ENCODE measurements at places on chromosomes 13 and 19.

DNA sequence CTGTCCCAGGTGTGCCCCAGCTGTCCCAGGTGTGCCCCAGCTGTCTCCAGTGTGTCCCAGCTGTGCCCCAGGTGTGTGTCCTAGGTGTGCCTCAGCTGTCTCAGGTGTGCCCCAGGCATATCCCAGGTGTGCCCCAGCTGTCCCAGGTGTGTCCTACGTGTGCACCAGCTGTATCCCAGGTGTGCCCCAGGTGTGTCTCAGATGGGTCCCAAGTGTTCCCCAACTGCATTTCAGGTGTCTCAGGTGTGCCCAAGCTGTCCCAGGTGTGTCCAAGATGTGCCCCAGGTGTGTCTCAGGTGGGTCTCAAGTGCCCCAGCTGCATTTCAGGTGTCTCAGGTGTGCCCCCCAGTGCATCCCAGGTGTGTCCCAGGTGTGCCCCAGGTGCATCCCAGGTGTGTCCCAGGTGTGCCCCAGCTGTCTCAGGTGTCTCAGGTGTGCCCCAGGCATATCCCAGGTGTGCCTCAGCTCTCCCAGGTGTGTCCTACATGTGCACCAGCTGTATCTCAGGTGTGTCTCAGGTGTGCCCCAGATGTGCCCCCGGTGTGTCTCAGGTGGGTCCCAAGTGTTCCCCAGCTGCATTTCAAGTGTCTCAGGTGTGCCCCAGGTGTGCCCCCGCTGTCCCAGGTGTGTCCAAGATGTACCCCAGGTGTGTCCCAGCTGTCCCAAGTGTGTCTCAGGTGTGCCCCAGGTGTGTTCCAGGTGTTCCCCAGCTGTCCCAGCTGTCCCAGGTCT, 1.3 kb upstream of the GRK1 start:
- DNase-seq: no peak

DNA sequence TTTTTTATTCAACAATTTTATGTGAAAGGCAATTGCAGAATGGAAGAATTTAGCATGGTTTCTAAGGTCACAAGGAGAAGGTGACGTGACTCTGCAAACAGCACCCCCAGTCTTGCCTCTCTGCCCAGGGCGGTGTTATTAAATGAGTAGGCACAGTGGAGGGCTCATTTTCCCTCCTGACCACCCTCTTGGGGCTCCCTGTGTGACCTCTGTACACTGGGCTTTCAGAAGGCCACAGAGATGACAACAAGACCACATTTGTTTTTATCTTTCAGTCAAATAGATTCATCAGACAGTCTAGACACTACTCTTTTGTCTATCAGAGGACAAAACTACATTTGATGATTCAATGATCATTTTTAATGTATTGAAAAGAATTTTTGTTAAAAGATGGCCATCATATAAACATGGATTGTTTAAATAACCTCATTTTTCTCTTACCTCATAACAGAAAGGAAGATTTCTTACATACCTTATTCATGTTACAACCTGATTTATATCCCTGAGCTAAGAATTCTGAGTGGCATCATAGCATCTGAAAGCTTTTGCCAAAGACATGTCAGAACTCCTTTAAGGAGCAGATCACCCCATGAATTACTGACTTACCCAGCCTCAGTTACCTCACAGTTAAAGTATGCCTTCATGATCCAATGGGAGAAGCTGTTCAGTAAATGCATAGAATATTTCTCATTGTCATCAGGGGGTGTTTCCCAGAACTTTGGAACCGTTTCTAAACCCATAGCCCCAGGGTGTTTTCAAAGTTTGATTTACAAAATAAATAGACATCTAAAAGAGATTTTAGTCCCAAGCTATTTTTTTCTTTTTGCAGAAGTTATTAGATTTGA, 184.0 kb upstream of the RFC3 start:
- no peak for DNase-seq

- DNase-seq: no peak
Measured at GRCh38 chr13:71632206-71632605, 234.8 kb downstream of the DACH1 start.

DNA sequence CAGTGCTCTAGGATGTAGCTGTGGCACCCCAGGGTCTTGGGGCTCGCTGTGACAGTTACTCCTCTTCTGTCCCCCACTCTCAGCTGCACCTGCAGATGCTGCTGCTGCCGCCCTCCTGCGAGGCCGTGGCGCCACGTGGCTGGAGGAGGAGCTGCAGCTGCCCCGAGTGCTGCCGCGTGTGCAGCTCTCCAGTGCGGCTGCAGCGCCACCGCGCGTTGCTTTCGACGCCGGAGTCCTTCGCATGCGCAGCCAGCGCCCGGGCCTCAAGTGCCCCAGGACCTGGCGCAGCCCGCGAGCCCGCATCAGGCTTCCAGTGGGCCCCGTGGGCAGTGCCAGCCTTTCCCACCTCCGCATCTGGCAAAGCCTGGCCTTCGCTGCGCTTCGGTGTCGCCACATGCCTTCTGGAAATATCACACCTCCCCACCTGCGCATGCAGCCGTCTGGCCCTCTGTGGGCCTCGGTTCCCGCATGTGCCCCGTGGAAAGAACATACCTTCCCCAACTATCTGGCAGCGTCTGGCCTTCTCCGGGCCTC, 692 bp upstream of the ZNF580 start:
- no peak for DNase-seq

GRCh38 chr13:91894316-91894715, 495.9 kb downstream of the GPC5 start:
- DNase-seq: no peak

DNA sequence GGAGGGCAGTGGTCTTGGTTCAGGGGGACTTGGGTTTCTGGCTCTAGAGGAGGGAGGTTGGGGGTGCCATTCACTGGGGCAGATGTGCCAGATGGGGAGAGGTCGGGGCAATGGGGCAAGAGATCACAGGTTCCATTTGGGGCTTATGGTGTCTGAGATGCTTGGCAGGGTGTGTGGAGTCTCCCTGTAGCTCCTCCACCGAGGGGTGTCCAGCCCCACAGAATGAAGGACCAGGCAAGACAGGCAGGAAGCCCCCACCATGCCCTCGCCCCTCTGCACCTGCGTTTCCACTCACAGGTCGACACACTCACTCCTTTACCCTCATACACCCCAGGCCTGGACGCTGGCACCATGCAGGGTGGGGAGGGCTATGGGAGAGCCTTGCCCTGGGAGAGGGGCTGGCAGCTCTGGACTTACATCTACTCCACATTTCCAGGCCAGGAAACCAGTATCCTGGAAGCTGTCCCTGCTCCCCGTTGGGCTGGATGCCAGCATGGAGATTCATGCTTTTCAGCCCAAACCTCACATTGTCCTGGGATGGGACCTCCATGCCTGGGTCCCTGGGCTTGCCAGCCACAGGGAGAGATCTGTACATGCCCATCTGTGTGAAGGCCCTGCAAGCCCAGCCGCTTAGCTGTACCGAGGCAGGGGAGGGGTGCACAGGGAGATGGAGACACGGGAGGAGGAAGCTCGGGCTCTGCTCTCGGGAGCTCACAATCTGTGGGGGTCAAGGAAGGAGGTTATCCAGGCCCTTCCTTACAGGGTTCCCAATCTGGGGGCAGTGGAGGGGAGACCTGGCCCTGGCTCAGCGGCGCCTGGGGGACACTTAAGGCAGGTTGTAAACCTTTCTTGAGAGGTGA, 77.1 kb downstream of the CHST8 start:
- DNase-seq: no peak

- no peak for DNase-seq
Measured at GRCh38 chr13:95301968-95302393, 730 bp upstream of the ABCC4 start.

DNA sequence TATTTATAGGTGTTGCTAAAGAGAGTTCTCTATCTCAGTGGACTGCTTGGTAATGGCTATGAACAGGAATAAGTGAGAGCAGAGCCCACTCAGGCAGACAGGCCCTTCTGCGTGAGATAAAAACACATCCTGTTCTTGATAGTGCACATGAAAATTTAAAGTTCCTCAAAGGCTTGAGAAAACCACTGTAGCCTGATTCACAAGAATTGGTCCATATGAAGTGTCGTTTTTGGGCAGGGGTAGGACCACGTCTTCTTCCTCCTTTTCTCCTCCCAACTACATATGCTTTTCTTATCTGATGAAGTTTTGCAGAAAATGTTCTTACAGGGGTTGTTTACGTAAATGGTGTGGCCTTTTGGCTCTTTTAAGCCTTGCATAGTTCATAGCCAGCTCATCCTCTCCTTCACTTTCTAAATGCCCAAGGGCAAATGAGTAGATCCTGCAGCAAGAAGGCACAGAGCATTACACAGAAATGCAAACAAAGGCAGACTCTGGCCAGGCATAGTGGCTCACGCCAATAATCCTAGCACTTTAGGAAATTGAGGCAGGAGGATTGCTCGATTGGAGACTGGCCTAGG, 53.8 kb downstream of the RNF6 start:
- no peak for DNase-seq

DNA sequence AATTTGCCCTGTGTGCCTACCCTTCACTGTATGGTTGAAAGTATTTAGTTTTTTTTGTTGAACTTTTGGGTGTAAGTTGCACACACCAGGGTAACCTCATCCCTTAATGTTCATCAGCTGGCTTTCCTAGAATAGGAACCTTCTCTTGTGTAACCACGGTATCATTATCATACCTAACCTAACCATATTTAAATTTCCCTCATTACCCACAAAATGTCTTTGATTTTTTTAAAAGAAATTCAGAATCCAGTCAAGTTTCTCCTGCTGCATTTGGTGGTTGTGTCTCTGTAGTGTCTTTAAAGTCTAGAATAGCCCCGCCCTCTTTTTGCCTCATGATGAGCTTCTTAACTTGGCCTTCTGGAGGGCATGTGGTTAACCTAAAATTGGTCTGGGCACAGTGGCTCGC, 80.3 kb downstream of the RYR1 start:
- DNase-seq: no peak

- peak; percentile 29 for DNase-seq
Measured at GRCh38 chr19:4678881-4679790, 9.0 kb upstream of the MYDGF start.

- DNase-seq: no peak
Measured at GRCh38 chr13:25783601-25784024, 268.2 kb downstream of the SHISA2 start.

DNA sequence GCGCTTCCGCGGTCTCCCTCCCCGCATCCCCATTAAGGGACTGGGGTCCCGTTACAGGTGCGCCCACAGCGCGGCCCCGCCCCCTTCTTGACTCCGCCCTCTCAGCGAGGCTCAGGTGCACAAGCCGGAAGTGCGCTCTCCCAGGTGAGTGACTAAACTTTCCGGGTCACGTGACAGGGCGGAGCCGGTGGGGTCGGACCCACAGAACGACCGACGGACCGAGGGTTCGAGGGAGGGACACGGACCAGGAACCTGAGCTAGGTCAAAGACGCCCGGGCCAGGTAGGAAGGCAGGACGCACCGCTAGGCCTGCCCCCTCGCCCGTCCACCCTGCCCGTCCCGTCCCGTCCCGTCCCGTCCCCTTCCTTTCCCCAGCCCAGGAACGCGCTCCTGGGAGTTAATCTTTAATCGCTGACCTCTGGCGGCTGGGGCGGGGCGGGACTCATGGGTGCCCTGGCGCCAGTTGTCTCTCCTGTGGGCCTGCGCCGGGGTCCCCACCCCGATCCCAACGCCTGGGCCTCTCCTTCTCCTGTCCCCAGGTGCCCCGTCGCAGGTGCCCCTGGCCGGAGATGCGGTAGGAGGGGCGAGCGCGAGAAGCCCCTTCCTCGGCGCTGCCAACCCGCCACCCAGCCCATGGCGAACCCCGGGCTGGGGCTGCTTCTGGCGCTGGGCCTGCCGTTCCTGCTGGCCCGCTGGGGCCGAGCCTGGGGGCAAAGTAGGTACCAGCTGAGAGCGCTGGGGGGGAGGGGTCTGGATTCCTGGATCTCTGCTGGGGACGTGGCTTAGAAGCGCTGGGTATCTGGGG, at the start of gene CRB3:
CRB3 (plus strand) TSS at position 202 of the 804 bp plus-strand sequence; CDS start at position 633, 431 bp downstream.
- DNase-seq: no peak

DNA sequence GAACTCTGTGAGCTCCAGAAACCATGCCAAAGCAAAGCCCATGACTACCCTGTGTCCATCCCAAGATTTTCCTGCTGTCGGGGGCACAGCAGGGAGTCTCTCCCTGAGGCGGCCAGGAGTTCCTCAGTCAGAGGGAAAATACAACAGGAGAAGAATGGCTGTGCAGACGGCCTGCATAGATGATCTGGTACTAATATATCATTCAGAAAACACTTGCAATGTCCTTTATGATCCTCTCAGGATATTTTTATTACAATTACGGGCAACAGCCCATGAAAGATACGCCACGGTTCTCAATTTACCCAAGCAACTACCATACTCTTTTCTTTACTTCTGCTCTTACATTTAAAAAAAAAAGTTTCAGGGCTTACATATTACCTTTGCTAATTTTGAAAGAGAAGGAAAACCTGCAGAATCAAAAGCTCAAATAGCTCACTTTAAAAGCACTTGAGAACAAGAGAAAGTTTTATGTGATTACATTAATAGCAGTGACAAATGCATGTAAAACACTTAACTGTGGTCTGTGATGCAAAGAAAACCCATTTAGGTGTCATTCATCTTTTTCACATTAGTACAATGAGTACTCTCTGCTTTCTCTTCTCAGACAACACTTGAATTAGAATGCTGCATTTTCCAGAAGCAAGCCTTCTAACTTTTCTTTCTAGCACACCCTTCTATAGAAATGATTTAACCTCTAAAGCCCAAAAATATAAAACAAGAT, 460.8 kb downstream of the KLF5 start:
- no peak for DNase-seq

- DNase-seq: no peak
Measured at GRCh38 chr13:95955255-95955654, 97.9 kb downstream of the UGGT2 start.

DNA sequence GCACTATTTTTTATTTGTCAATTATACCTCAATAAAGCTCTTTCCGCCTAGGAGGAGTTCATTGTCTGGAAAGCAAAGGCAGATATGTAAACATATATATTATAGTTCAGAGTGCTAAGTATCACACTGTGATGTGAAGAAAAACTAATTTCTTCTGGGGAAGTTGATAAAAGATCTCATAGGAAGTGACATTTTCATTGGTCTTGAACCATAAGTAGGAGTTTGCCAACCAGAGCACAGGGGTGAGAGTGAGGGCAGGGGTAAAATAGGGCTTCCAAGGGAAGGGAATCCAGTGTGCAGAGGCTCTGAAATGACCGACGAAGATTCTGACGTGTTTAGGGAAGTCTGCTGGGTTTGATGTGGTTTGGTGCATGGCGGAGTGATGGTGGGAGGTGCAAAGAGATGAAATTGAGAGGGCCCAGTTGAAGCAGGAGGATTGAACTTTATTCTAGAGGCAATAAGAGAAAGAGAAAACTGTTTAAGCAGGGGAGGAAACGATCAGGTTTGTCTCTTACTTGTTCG, 780 bp upstream of the GTF2F2 start:
- DNase-seq: peak; percentile 21

GRCh38 chr13:41587490-41587889, 130.1 kb downstream of the RGCC start:
- DNase-seq: no peak

- DNase-seq: no peak
Measured at GRCh38 chr13:46801858-46802257, 4.9 kb upstream of the ESD start.

GRCh38 chr13:75723901-75724300, 87.8 kb downstream of the LMO7 start:
- no peak for DNase-seq

GRCh38 chr13:114077933-114078325, 54.5 kb downstream of the RASA3 start:
- no peak for DNase-seq

GRCh38 chr13:51422484-51422883, 30.4 kb downstream of the INTS6 start:
- DNase-seq: no peak

- DNase-seq: no peak
Measured at GRCh38 chr13:77687799-77688198, 9.7 kb upstream of the SLAIN1 start.
